Thymus (tissue), 14 donors: ENCODE measurements at places on chromosomes 13 and 19.

DNA sequence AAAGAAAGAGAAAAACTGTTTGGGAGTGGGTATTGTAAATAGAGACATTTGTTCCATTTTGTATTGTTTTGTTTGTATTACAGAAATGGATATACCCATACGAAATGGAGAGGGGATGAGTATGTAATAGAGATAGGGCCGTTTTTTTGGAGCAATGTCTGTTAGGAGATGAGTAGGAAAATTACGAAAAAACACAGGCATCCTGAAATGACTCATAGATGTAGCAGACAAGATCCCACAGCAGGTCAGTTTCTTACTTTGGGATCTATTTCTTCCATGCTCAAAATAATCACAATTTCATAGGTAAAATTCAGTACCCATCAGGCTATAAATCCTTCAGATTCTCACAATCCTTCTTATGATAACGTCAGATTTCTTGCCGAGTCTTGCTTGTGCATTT is 779.4 kb upstream of the SLITRK1 start:
- DNase-seq: no peak

- no peak for DNase-seq
These were observed 4.9 kb downstream of the ACP4 start for GRCh38 chr19:50794876-50795663.

- no peak for DNase-seq
These were observed 4.6 kb upstream of the SLC25A42 start for GRCh38 chr19:19059018-19059836.

DNA sequence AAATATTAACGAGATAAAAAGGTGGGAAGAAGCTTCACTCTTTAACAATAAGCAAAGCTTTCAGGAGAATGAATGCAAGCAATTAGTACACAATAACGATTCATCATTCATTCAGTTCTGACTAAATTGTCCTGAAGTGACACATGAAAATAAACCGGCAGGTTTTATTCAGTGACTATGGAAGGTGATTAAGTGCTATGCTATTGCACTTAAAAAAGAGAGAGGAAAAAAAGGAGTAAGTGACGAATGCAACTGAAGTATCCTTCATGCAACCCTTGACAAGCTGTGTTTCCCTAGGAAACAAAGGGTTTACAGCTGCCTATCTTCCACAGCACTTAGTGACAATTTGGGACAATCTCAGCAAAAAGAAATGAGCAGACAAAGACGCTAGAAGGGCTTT is 1.4 kb downstream of the LIG4 start:
- no peak for DNase-seq

GRCh38 chr13:52345048-52345447 is 60.9 kb downstream of the THSD1 start:
- no peak for DNase-seq

DNA sequence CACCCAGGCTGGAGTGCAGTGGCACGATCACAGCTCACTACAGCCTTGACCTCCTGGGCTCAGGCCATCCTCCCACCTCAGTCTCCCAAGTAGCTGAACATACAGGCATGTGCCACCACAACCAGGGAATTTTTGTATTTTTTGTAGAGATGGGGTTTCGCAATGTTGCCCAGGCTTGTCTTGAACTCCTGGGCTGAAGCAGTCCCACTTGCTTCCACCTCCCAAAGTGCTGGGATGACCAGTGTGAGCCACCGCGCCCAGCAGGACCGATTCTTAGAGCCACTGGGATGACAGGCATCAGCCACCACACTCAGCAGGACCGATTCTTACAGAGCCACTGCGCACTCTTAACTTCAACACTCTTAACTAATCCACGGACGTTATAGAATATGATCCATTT is 54.9 kb upstream of the RANBP3 start:
- DNase-seq: no peak

GRCh38 chr13:31008400-31009115 is 76.1 kb downstream of the TEX26 start:
- no peak for DNase-seq

- no peak for DNase-seq
These were observed 35.7 kb downstream of the TFDP1 start for GRCh38 chr13:113620036-113620796.

GRCh38 chr13:79780240-79780639 is 299.3 kb downstream of the NDFIP2 start:
- no peak for DNase-seq

- no peak for DNase-seq
These were observed 15.5 kb downstream of the SETDB2 start for GRCh38 chr13:49459580-49459979.

GRCh38 chr13:23146006-23146405 is 34.8 kb upstream of the SGCG start:
- no peak for DNase-seq

DNA sequence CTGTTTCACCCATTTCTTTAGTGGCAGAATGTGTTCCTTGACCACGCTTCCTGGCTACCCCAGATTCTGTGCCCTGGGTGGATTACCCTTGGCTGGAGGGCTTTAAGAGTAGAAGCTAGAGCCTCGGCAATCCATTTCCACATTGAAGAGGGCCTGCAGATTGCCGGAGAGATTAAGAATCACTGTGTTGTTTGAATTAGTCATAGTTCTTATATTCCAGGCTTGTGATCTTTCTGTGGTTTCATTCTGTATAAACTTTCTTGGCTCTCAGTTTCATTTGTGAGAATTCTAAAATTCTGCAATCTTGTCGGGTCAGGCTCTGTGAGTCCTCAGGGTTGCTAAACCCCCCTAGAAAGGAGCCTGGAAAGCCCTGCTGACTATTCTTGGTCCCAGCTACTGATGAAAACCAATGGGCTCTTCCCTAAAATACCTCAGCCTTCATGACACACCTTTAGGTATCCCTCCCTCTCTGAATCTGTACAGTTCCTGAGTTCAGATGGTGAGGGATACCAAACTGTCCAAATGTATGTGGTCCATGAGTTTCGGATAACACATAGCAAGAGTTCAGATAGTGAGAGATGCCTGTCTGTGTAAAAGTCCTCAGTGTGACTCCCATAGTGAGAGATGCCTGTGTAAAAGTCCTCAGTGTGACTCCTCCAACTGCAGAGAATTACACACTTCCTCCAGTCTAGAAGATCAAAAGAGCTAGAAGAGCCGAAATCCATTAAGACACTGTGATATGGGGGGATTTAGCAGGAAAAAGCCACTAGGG is 4.3 kb downstream of the PHF11 start:
- no peak for DNase-seq

DNA sequence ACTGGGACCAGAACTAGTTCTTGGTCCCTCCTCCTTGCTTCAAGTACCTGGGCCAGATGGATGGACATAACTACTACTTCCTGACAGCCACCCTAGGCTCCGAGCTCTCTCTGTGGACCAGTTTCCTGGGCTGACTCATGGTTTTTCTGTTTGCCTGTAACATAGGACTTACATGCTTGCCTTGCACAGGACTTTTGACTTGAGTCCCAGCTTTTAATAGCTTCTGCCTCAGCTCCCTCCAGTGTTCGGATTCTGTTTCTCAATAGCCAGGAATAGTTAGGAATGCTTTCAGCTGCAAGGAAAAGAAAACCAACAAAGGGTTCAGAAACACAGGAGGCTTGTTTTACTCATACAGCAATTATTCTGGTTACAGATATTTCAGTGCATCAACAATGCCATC is 405.9 kb downstream of the ZNF536 start:
- no peak for DNase-seq

DNA sequence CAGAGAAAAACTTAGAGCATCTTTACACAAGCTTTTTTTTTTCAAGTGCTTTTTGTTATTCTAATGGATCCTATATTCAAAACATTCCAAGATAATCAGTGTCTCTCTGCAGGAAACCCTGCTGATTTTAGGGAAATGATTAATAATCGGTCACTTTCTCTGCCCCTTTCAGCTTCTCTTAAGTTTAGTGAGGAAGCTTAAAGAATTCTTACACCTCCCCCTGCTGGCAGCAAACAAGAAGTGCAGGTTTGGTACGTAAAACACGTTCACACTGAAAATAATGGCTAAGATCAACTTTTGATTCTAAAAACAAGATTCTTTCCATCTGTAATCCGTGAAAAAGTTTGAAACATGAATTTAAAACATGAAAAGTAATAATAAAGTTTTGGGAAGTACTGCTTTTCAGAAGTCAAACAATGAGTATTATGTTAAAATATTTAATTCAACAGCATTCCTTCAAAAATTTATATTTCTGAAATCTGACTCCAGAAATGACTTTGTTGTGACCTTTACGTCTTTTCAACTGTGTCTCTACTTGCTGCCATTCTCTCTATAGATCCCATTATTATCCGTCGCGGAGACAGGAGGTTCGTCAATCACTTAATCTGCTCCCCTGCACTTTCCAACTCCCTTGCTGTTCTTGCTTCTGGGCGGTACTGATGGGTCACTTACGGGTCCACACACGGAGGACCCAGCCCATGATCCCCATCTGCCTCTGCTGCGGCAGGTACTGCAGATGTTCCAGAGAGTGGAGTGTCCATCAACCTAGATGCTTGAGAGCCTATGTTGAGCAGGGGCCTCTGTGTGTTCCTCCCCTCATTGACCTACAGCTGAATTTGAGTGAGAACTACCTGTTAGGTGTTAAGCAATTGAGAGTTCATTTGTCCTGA is 203.1 kb upstream of the EDNRB start:
- DNase-seq: peak; percentile 13

GRCh38 chr19:7705387-7706187 is 3.7 kb upstream of the FCER2 start:
- DNase-seq: no peak

- no peak for DNase-seq
These were observed 60.6 kb upstream of the ZNF724 start for GRCh38 chr19:23310729-23311211.

DNA sequence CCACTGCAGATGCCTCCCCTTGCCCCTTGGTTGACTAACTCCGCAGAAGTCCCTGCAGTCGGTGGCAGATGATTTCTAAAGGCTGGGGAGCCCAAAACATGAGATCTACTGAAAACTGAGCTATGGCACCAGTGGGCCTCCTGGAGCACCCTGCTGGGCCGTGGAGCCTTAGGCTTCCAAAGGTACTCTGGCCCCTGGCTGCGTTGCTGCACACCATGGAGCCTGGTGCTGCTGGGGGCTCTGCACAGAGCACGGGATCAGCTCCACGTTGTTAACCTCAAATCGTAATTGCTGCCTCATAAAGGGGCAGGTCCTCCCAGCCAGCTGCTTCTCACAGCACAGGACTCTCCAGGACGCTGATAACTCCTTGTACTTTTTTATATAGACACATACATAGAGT is 357.5 kb downstream of the NALCN start:
- no peak for DNase-seq

- no peak for DNase-seq
These were observed 385.8 kb downstream of the DLEU7 start for GRCh38 chr13:50457415-50458393.

DNA sequence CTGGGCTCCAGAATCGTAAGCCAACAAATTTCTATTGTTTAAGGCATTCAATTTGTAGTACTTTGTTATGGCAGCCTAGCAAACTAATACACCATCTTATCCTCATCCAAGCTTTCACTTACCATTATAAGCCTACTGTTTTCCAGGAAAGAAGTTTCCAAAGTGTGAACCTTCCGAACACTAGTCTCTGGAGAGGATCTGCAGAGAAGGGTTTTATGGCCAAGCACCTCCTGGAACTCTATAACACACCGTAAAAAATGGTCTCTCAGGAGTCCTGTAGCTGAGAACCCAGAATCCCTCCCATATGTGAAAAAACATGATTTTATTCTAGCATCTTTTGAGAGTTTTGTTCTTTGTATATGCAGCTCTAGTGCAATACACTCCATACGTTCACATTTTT is 142.1 kb downstream of the POSTN start:
- no peak for DNase-seq

GRCh38 chr13:21054313-21054712 is 7.1 kb downstream of the LATS2 start:
- DNase-seq: no peak

DNA sequence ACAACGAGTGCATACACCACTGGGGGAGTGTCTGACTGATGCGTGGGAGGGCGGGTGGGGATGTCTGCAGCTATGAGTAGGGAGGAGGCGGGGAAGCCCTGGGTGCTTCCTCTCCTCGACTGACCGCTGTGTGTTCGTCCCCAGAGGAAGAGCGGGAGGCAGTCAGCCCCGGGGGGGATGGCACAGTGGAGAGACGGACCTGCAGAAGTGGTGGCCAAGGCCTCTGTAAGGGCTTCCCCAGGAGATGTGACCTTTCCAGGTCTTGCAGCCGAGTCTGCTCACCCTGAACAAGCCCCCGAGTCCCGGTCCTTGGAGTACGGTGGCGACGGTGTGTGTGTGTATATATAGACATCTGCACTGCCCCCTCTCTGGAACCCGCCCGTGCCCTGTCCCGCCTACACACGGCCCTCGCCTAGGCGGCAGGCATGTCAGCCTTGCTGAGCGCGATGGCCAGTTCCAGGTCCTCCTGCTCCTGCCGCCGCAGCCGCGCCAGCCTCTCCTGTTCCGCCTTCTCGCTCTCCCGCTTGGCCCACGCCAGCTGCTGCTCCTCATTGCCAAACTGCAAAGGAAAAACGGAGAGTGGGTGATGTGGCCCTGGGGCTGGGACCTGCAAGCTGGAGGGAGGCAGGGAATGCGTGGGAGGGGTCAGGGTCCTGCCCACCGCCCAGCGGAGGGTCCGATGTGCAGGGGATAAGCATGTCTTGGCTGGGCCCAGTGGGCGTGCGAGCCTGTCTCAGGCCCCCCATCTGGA is 30.8 kb downstream of the KLF2 start:
- no peak for DNase-seq

DNA sequence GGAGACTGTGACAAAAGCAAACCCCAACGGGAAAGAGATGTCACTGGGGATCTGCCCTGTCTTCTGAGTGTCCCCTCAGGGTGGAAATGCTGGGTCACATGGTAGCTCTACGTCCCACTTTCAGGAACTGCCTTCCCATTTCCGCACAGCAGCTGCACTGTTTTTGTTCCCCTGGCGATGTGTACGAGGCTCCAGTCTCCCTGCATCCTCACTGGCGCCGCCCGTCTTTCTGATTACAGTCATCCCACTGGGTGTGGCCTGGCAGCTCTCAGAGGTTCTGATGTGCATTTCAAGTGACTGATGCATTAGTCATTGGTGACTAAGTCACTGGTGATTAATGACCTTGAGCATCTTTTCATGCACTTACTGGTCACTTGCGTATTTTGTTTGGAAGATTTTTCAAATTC is 21.2 kb downstream of the PCID2 start:
- DNase-seq: no peak

DNA sequence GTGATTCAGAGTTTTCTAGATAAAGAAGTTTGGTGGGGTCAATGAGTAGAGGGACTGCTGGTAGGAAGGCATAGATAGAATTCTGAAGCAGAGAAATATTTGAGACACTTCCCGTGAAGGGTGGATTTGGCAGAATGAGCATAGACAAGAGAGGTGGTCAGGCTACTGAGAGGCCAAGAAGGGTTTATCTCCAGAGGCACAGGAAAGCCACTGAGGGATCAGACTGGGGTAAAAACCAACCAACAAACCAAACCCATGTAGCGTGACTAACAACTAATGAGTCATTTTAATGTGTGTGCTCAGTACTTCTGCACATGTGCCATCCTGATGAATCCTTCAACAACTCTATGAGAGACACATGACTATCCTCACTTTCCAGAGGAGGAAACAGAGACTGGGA is 60.0 kb upstream of the SERP2 start:
- no peak for DNase-seq

GRCh38 chr13:108787700-108788414 is 158.4 kb downstream of the MYO16 start:
- DNase-seq: no peak
